NCI-H524 treated with DMSO at 0.1 percent for 48 hours (cell line): ENCODE measurements at places on chromosomes 3 and 15.

GRCh38 chr3:195540027-195540426 is 3.1 kb downstream of the PPP1R2 start:
- no peak for DNase-seq

DNA sequence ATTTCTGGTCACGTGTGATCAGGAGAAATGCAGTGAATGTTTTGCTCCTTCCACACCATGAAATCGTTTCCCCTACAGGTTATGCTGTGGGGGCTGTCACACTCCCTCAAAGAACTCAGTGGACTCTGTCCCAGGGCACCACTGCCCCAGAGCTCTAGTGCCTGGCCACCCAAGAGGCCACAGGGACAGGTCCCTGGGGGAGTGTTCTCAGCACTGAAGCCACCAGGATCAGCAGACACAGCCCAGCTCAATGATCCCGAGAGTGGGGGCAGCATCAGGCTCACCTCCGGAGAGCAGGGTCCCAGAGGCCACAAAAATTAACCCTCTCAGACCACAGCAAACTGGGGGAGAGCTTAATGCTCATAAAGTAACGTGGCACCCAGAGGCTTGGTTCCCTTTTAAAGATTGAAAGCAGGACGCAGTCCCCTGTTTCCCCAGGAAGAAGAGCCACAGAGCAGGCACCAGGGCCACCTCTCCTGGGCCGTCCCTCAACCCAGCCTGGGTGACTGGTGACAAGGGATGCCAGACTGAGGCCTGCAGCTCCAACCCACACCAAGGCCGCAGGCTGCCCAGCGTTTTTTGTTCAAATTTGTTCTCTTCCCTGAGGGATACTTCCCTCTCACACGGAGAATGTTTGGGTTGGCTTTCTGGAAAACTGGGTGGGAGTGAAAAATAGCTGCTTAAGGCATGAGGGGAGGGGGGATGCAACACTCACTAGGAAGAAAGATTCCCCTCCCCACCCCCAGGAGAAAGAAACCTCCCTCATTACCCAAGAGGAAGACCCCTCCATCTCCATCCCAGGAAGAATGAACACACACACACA is 123.3 kb upstream of the IGF1R start:
- DNase-seq = no peak

- DNase-seq = no peak
These were observed 5.6 kb upstream of the MUC20 start for GRCh38 chr3:195715134-195715533.

DNA sequence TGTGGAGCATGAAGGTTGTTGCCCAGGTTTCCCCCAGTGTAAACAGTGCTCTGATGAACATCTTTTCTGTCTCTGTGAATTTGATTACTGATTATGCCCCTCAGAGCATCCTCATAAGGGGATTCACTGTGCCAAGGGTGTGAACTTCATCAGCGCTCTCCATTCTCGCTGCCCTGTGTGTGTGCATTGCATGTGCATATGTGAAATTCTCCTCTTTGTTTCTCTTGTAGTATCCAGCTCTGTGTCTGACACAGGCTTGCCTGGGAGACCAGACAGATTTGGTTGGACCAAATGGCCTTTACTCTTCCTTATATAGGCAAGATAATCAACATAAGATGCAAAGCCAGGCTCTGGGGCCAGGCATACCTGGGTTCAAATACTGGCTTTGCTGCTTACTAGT is 21.9 kb downstream of the CACNA2D3 start:
- DNase-seq = no peak

DNA sequence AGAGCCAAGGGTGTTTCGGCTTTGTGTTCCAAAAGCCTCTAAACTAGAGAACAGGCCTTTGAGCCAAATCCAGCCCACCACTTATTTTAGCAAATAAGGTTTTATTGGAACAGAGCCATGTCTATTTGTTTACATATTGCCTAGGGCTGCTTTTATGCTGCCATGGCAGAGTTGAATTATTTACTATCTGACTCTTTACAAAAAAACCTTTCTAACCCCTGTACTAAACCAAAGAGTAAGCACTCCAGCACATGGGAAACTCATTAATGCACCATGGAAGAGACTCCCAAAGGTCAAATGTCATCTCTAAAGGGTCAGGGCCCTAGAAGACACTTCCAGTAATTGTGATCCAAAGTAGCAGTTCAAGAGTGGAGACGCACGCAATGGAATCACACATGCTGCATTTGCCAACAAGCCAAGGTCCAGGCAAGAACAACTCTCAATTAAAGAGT is 22.3 kb downstream of the OSBPL10 start:
- no peak for DNase-seq

DNA sequence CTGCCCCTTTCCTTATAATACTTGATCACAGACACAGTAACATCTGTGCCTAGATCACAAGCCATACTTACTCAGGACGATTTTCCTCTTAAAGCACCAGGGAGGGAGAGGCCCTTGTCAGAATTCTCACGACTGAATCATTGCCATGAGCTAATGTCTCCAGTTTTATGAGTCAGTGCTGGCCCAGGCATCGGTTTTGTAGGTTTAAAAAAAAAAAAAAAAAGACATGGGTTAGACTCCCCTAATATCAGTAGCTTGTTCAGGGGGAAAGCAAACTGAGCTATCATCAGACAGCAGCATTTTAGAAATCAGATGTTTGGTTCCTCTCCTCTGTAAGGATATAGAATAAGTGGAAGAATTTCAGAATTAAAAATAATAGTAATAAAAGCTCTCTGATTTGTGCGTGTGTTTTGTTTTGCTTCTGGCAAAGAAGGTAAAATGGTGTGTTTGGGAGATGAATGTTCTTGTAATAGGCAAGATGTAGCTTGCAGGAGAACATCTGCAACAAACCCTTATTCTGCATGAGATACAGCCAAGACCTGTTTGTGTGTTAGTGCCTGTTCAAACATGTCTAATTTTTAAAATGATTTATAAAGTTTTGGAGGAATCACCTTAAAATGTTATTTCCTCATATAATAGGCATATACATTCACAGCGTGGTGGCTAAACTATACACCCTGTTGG is 193.6 kb downstream of the TP63 start:
- peak; percentile 54 for DNase-seq

DNA sequence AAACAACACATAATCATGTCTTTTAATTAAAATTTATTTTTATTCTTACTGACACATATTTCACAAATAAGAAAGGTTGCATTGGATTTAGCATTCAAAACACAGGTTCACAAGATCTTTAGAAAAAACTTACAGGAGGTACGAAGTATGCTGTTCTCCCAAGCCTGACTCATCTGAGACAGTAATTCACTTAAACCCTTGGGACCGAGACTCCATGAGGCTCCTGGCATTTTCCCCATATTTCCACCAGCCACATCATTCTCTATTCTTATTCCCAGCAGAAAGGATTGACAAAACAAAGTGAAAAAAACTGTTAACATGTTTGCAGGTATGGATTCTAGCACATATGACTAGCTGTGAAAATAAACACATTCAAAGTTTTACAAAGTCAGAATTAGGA is 52.6 kb downstream of the CNTN3 start:
- no peak for DNase-seq

DNA sequence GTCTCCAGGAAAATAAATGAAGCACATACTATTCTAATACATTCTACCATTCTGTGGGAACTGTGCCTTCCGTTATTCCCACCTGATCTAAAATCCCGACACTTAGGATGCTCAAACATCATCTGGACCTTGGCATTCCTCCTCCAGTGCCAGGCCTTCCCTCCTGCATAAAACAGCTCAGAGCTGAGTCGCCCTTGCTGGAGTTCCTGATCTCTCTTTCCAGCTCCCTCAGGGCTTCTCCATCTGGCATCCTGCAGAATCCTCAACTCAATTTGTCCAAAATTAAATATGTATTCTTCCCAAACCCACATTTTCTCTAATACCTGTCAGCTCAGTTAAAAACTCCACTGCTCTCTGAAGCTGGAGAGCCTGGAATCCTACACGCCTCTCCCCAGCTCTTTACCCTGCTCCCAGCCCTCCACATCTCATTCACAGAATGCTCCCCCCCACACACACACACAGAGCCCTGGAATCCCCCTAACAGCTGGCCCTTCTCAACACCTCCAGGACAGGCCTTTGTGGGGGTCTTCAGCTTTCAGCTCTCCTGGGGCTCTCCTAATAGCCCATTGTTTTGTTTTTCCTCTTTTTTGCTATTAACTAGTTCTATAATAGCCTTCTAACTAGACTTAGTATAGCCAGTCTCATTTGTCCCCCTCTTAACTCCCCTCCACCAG is 78.5 kb downstream of the HMG20A start:
- DNase-seq = no peak

DNA sequence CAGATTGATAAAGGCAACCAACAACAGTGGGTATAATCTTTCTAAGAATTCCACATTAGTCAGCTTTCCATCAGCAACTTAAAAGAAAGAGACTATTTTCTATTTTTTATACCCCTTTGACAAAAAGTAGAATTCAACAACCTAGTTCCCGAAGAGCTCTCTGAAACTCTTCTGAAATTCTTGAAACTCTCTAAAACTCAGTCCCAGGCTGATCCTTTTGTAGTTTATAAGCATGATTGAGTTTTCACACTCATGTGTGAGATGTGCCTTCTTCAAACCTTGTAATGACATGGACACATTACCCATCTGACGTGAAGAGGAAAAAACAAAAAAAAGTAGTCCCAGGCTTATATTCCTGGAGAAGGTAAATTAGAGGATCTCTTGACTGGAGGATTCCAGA is 31.4 kb downstream of the RAF1 start:
- no peak for DNase-seq
